Endothelial cell of umbilical vein (primary cell): ENCODE measurements at places on chromosomes 7 and 10. TPM values are rescaled to one million over a fixed set of nuclear protein-coding genes. Genes with fewer than 3 reads are reported as not detected.

The AOC1 gene
- not detected in 2 replicates for polyA plus RNA-seq

The BMPER gene
- 0.10 TPM in 2 replicates for polyA plus RNA-seq

- H3K27ac ChIP-seq: no peak overlapping the region
- H3K36me3 ChIP-seq: no peaks in the 10 kb centered on the region
- no peak overlapping the region for H3K4me3 ChIP-seq
- no peak for DNase-seq
- no peaks in the 10 kb centered on the region for H3K27me3 ChIP-seq
Measured at GRCh38 chr7:34043461-34044305, 138.3 kb downstream of the BMPER start.

- no peaks in the 10 kb centered on the region for H3K27me3 ChIP-seq
- H3K4me3 ChIP-seq: no peak overlapping the region
- H3K27ac ChIP-seq: peak overlapping the region; percentile 33
Measured at GRCh38 chr7:50534690-50535290, 30.4 kb downstream of the DDC start.

GRCh38 chr7:47211519-47211973 is 370.4 kb downstream of the TNS3 start:
- H3K4me3 ChIP-seq: no peak overlapping the region
- no peak for DNase-seq
- no peaks in the 10 kb centered on the region for H3K4me1 ChIP-seq
- H3K27me3 ChIP-seq: peaks cover 1% of the 10 kb centered on the region

- no peaks in the 10 kb centered on the region for H3K36me3 ChIP-seq
- DNase-seq: no peak
- H3K27me3 ChIP-seq: no peaks in the 10 kb centered on the region
- no peak overlapping the region for H3K27ac ChIP-seq
Measured at GRCh38 chr10:7734821-7735220, 31.7 kb downstream of the ITIH2 start.

GRCh38 chr10:14604181-14605142 is 170.2 kb downstream of the FAM107B start:
- peaks cover 38% of the 10 kb centered on the region for H3K4me1 ChIP-seq
- DNase-seq: peak; percentile 71
- H3K36me3 ChIP-seq: peaks cover 6% of the 10 kb centered on the region
- peak overlapping the region; percentile 76 for H3K4me3 ChIP-seq
- H3K27me3 ChIP-seq: no peaks in the 10 kb centered on the region

DNA sequence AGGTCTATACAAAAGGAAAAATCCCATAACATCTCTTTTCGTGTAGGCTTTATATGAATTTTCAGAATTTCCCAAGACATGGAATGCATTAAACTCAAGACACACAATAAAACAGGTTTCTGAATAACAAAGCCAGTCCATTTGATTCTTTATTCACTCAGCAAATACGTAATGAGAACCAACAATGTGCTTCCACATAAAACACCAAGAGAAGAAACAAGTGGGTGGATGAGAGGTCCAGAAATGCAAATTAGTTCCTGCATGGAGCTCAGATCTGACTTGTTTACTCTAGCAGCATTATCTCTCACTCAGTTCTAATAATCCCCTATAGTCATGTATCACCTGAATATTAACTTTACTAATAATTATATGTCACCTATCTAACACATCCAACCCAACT is 249.5 kb downstream of the LRRTM3 start:
- no peak for DNase-seq
- H3K27ac ChIP-seq: no peak overlapping the region
- no peak overlapping the region for H3K4me3 ChIP-seq
- no peaks in the 10 kb centered on the region for H3K27me3 ChIP-seq
- H3K36me3 ChIP-seq: no peaks in the 10 kb centered on the region
